ENCODE measurements at places on chromosomes 13 and 19.

GRCh38 chr13:23506071-23506806 lies 64.0 kb upstream of the TNFRSF19 start:
- peak; percentile 15 for DNase-seq

GRCh38 chr19:4009990-4010807 lies 2.7 kb downstream of the PIAS4 start:
- no peak for DNase-seq

- no peak for DNase-seq
Observed at GRCh38 chr19:51551673-51552432, 19.2 kb upstream of the ZNF175 start.

GRCh38 chr19:47280183-47280797 lies 5.6 kb downstream of the INAFM1 start:
- peak; percentile 56 for DNase-seq

GRCh38 chr19:14271840-14272239 lies 65.9 kb upstream of the ADGRL1 start:
- DNase-seq, result no peak

GRCh38 chr19:582497-583197 lies 7.0 kb upstream of the HCN2 start:
- peak; percentile 84 for DNase-seq

- DNase-seq, result no peak
Observed at GRCh38 chr13:101305981-101306411, 110.3 kb downstream of the NALCN start.

GRCh38 chr19:43534816-43535761 lies 2.1 kb downstream of the ZNF575 start:
- DNase-seq, result peak; percentile 59

GRCh38 chr19:19064098-19064722 lies 416 bp downstream of the SLC25A42 start:
- no peak for DNase-seq

- DNase-seq, result no peak
Observed at GRCh38 chr13:37009692-37010091, 9.1 kb downstream of the EXOSC8 start.

DNA sequence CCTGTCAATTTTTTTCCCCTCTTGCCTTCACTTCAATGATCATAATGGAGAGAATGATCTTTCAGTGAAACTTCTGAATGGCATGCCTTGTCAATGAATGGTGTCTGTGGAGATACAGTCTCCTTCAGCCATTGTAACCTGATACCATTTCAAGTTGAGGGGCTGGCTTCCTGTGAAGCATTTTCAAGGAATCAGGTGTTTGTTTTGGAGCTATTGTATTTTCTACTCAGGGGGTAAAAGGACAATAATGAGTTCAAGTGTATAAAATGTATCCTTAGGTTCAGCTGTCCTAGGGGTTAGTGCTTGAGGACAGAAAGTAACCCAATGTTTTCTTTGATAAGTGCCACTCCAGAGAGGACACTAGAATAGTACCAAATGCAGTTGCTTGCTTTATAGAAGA lies 23.8 kb upstream of the CBY2 start:
- no peak for DNase-seq

DNA sequence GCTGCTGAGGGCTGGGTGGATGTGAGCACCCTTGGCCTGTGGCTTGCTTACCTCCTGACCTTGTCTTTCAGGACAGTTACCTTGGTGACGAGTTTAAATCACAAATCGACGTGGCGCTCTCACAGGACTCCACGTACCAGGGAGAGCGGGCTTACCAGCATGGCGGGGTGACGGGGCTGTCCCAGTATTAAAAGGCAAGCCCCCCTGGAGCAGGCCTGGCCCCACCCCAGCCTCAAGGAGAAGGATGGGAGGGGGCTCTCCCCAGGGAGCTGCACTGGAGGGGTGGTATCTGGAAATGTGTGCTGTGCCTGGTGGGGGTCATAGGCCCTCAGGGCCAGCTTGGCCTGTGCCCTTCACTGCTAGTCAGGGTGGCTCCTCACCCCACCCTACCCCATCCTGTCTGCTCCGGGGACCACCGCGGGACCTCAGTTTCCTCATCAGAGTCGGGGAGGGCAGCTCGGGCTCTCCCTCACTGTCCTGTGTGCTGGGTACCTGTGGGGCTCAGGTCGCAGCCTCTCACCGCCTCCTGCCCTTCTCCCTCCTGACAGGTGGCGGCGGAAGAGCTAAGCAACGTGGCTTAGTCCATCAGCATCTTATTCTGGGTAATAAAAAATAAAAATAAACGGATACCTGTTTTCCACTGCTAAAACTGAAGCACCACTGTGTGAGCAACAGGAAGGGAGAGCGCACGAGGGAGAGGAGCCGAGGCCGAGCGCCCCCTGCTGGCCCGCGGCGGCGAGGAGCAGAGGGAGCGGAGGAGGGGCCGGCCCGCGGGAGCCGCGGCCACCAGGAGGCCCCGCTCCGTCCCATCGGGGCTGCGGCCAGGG lies 29.8 kb downstream of the CERS1 start:
- DNase-seq, result peak; percentile 77
